ENCODE measurements at places on chromosomes 16 and 17.

DNA sequence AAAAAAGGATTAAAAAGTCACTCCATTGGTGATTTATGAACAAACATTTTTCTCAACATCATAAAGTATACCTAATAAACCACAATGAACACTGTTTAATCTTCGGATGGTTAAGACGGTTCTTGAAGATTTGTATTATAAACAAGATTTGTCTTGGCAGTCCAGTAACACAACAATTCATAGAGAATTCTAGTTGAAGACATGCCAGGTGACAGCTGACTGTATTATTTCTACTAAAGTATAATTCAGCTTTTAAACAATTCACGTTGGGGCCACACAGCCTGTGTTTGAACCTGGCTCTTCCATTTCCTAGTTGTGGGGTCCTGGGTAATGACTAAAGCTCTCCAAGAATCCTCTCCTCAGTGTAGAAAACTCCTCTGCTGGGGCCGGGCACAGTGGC, 22.0 kb downstream of the STX8 start:
- no peak for DNase-seq

DNA sequence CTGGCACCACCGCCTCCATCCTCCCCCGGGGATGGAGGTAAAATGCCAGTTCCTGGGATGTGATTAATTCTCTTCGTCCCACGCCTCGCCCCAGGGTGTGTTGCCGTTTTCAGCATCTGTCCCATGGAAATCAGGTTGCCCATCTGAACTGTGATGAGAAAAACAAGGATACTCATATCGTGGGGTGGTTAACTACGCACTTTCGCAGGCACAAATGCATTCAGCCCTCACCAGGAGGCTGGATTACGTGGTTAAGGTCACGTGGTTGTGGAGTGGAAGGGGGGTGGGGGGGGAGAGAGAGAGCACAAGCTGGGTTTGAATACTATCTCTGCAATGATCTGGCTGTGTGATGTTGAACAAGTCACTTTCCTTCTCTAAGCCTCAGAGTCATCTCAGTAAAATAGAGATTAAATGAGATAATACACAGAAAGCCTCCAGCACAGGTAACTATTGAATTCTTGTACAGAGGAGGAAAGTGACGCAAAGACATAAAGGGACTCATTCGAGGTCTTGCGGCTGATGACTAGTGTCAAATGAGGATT, 74.7 kb downstream of the BMERB1 start:
- DNase-seq, result no peak

GRCh38 chr16:67537636-67538591, 9.3 kb downstream of the RIPOR1 start:
- DNase-seq, result no peak

- no peak for DNase-seq
These were observed 125.0 kb downstream of the SPAG9 start for GRCh38 chr17:50995668-50996067.

DNA sequence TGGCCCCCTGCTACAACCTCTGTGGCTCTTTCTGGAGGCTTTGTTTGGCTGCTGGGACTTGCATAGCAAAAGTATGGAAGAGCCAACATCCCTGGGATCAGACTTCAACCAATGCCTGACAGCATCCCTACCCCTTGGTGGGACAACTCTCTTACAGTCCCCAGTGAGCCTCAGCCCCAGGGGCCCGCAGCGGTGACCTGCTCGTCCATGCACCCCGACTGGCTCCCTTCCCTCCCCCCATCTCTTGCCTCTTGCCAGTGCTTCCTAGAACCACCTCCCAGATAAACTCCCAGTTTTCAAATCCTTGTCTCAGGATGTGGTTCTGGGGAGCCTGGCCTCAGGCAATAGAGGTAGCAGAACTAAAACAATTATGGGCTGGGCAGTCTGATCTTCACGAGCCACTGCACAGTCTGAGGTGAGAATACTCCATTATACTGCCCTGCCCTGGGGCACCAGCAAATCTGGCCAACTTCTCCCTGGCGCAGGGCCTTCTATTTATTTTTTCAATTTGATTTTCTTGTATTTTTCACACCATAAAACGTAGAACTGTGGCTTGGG, 86.6 kb upstream of the BRD7 start:
- no peak for DNase-seq

DNA sequence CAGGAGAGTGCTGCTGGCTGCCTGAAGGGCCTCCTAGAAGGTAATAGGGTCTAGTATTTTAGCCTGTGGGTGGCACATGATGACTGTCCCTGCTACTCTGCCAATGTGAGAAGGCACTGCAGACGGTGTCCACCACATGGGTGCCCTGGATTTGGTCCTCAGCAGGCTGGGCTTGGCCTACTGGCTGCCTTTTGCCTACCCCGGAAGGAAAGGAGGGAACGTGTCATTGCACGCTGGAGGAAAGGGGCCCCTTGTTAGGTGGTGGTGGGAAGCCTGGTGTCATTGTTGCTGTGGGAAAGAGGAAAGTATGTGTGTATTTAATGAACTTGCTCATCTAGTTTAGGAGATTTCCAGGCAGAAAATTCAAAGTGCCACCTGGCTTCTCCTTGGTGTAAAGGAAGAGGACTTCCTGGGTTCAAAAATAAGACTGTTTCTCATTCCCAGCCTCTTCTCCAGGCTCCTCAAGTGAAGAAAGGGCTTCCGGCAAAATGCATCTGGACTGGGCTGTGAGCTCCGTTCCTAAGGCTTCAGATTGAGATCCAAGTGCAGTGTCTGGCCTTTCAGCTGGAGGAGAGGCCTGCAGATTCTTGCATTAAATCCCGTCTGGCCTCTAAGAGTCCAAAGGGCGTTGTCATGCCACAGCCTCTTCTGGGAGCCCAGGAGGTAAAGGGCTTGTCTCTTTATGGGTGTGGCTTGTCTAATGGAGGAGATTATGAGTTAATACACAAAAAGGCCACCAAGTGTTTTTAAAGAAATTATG, 55.1 kb downstream of the RPTOR start:
- no peak for DNase-seq

DNA sequence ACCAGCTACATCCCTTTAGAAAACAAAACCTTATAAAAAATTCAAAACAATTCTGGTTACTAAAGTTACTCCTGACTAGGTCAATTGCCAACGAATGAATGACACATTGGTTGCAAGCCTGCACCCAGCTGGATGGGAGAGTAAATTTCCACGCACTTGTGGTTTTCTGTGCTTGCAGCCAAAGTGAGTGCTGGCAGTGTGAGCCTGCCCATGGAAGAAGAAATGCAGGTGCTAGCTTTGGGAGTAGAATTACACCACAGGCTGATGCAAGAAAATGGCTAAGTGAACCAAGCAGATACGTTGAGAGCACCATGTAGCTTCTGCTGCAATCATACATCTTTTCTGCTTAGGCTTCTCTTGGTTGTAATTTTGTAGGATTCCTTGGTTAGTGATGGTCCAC, 74.6 kb downstream of the SYCE1L start:
- DNase-seq, result no peak

DNA sequence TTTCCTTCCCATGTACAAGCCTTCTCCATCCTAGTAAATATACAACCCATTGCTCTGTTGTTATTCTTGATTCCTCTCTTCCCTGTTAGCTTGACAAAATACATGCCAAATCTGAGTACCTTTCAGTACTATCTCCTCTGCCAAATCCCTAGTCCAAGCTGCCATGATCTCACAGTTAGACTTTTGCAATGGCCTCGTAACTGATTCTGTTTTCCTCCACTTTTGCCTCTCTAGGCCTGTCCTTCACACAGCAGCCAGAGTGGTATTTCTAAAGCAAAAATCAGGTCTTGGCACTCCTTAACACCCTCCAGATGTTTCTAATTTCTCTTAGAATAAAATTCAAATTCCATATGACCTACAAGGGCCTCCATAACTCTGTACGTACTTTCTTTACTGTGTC, 153.0 kb upstream of the RBL2 start:
- no peak for DNase-seq

GRCh38 chr16:27485126-27485525, 64.6 kb downstream of the GTF3C1 start:
- no peak for DNase-seq

DNA sequence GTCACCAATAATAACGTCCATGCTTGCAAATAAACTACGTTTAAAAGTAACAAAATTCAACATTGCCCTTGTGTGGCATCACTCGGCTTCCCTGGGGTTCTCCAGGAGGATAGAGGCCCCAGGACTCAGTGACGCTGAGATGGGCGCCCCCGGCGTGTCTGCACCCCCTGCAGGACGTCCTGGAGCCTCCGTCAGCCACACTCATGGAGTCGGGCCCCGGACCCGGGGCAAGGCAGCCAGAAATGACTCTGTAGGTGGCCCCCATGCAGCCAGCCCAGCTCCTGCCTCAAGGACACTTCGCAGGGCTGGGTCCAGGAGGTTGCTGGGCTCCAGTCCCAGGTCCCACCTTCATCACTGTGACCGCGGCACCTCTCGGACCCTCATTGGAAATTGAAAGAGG, 16.6 kb upstream of the ACSF3 start:
- no peak for DNase-seq

GRCh38 chr17:68319410-68320162, 28.3 kb downstream of the ARSG start:
- DNase-seq, result no peak

DNA sequence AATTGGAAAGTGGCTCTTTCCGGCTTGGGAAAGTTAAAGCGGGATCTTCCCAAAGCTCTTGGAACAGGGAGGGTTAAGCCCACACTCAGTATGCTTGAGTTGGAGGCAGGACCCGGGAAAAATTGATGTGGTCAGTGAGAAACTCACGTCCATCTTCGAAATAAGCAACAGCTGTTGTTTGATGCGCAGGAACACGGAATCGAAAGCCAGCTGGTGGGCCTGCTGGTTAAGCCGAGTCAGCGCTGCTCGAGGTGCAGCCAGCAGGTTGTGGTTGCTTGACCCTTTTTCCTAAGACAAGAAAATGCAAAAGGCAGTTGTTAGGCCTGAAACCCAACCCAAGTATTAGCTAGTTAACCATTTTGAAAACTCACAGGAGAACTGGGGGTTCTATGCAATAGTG, 49.4 kb downstream of the COG7 start:
- DNase-seq, result no peak

DNA sequence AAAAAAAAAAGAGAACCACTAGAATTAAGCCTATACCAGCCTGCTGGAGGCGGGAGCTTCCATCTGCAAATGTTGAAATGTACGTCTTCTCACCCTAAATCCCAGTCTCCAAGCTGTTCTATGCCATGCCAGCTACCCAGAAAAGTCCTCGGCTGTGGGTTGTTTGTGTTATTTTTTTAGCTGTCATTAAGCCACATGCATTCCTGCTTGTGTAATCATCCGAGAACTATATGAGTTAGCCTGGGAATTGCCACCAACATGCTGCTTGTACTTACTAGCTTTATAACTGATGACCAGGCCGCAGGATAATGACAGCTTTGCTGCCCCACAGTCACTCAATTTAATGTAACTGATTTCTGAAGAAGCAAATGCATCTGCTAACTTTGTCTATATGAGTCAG, 313.9 kb upstream of the SALL1 start:
- no peak for DNase-seq

DNA sequence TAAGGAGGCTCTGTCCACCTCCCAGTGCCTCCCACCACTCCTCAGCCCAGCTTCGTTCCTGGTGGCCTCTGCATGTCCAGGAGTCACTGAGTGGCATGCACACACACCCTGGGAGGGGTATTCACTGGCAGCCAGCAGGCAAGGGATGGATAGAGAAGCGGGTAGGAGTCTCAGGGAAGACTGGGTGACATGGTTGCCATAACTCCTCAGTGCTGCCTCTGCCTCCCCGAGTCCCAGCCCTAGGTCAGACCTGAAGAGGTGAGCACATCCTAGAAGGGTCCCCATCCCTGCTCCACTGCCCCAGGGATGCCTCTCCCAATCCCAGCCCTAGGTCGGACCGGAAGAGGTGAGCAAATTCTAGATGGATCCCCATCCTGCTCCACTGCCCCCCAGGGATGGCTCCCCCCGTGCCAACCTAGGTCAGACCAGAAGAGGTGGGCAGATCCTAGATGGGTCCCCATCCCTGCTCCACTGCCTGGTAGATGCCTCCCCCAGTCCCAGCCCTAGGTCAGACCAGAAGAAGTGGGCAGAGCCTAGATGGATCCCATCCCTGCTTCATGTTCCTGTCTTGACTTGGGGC, 197.0 kb downstream of the IRF8 start:
- DNase-seq, result no peak

DNA sequence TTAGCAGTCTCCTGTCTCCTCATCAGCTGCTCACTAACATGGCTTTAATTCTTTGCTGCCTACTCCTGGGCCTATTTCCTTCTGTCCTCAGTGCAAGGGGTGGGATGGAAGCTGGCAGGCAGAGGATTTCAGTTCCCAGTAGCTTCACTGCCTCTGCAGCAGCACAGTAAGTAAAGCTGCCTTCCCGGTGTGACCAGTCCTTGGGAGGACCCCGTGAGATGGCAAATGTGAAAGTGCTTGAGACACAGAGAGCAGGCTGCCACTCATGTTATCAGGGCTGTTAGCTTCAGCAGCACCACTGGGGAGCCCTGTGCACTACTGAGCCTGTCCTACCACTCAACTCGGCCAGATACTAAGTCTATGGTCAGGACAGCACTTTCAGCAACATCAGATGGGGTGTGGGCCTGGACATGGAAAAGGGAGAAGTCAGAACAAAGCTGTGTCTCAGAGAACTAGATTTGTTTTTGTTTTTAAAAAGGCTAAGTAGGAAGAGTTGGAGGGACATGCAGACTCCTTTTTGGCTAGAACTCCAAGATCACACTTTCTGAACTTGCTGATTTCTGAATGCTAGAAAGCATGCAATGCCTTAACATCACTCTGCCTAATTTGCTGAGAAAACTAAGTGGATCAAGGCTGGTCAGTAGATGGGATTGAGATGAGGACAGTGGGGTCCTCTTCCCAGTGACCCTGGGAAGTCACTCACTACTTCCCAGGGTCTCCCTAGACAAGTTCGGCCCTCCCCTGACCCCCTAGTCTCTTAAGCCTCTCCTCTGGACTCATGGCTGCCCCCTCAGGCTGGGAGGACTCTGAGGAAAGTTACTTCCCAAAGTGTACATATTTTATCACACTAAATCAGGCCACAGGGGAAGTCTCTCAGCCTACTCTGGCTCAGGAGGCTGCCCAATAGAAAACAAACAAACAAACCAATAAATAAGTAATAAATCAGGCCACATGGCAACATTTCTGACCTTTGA, 1.1 kb downstream of the ACSF2 start:
- DNase-seq, result no peak

GRCh38 chr16:49348408-49349176, 25.0 kb upstream of the C16orf78 start:
- no peak for DNase-seq

- DNase-seq, result no peak
These were observed 23.0 kb downstream of the MAPK8IP3 start for GRCh38 chr16:1729026-1729425.

GRCh38 chr17:80323982-80324381, 63.3 kb downstream of the RNF213 start:
- no peak for DNase-seq

- no peak for DNase-seq
These were observed 109.4 kb downstream of the ZNF423 start for GRCh38 chr16:49746545-49746944.
